ENCODE measurements at places on chromosomes 5 and 9.

- DNase-seq, result no peak
Measured at GRCh38 chr9:70795841-70796240, 325.6 kb downstream of the TRPM3 start.

DNA sequence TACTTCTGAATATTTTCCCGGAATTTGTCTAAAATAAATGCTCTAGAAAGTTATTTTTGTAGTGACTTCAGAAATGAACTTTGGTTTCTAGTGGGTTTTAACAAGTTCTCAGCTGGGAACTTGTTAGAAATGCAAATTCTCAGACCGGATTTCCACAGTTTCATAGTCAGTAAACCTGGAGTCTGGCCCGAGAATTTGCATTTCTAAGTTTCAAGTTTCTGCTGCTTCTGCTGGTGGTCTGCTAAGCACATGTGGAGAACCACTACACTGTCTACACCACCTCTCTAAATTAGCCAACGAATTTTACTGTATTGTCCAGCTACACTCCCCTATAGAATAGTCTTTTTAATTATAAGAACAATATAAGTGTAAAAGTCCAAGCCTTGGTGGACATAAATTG is 208.0 kb downstream of the CHSY3 start:
- DNase-seq, result no peak

DNA sequence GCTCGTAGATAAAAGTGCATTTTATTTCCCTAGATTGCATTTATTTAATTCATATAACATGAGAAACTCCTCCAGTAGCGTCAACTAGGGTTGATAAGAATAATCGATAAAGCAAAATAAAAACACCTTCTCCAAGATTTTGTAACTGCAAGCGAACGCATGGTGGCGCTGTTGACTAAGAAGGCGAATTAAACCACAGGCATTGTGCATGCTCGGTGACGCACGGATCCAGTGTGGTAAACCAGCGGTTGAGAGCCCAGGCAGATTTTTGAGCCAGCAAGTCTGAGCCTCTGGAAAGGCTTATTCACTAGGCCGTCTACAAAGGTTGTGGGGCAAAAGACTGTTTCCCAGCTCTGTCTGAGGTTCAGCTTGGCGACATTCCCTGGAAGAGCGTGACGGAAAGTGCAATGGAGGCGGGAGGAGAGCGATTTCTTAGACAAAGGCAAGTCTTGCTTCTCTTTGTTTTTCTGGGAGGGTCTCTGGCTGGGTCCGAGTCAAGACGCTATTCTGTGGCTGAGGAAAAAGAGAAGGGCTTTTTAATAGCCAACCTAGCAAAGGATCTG is at the start of gene PCDHB3:
Gene PCDHB3, plus strand, starts transcription at position 231 of the 563 bp plus-strand sequence. Its CDS starts 177 bp downstream, at position 408.
- DNase-seq, result no peak

DNA sequence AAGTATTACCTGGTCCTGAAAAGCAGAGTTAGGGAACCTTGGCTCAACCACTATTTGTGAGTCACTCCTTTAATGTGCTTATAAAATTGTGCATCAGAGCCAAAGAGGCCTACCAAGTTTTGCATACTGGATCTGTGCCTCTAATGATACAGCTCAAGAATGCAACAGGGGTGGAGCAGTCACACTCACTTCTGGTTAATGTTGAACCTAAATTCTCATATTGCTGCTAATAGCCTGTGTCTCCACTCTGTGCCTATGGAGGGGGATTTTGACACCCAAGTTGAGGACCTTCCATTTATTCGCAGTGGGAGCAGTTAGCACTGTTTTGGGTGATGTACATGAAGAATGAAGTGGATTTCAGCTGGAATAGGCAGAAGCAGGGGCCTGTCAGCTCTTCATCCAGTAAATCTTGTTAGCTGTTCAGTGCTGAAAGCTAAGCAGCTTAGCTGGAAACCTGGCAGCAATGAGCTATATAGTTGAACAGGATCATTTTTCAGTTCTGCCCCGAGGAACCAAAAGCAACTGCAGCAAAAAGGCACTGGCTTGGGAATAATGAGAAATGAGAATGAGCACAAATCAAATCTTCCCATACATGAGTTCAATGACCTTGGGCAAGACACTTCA is 9.7 kb downstream of the SH3TC2 start:
- no peak for DNase-seq

DNA sequence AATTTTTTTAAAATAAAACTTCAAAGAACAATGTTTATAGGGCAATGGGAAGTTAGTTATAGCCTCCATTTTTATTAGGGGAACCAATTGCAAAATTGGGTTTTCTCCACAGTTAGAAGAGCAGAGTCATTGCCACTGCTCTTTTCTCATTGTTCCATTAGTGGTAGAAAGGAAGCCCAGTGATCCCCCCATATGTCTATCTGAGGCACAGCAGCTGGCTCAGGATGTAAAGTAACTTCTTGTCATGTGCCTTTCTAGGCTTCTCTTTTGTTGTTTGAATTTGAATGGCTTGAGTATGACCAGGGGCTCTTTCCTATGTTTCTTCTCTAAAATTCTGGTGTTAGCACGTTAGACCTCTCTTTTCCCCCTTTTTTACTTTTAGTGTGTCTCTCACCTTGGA is 61.2 kb downstream of the UBAP1 start:
- DNase-seq, result no peak

- no peak for DNase-seq
Measured at GRCh38 chr9:37936965-37937364, 33.0 kb upstream of the SLC25A51 start.

- no peak for DNase-seq
Measured at GRCh38 chr5:148452499-148453193, 68.9 kb downstream of the FBXO38 start.

DNA sequence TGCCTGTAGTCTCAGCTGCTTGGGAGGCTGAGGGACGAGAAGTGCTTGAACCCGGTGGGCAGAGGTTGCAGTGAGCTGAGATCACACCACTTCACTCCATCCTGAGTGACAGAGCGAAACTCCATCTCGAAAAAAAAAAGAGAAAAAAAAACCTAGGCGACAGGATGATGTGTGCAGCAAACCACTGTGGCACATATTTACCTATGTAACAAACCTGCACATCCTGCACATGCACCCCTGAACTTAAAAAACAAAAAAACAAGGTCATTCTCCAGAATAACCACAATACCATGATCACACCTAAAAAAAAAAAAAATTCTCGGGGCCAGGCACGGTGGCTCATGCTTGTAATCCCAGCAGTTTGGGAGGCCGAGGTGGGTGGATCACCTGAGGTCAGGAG is 7.5 kb upstream of the DOLPP1 start:
- no peak for DNase-seq

DNA sequence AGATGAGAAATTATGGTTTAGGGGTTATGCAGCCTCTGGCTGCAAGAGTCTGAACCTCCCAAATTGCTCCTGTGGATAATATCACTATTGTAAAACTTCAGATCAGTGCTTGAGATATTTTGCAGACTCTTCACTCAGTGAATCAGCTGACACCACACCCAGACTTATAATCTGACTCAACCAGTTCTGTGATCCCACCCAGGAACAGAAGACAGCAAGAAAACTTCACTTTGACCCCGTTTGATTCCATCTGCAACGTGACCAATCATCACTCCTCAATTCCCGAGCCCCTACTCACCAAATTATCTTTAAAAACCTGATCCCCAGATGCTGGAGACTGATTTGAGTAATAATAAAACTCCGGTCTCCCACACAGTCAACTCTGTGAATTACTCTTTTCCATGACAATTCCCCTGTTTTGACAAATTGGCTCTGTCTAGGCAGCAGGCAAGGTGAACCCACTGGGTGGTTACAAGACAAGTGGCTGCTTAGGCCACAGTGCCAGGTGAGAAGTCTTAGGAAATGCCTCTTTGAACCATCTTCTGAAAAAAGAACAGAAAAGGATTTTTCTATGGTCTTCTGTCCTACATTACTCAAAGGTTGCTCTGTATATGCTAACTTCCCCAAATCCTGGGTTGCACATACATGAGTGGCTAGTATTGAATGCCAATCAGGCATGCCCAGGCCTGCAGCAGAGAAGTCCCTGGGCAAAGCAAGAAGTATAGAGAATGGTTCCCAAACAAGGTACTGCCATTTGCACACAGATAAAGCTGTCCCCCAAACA is 588.0 kb downstream of the PRELID2 start:
- DNase-seq, result no peak

- no peak for DNase-seq
Measured at GRCh38 chr9:123883634-123884033, 46.3 kb downstream of the DENND1A start.

GRCh38 chr9:71524516-71524915 is 243.8 kb downstream of the CEMIP2 start:
- no peak for DNase-seq

DNA sequence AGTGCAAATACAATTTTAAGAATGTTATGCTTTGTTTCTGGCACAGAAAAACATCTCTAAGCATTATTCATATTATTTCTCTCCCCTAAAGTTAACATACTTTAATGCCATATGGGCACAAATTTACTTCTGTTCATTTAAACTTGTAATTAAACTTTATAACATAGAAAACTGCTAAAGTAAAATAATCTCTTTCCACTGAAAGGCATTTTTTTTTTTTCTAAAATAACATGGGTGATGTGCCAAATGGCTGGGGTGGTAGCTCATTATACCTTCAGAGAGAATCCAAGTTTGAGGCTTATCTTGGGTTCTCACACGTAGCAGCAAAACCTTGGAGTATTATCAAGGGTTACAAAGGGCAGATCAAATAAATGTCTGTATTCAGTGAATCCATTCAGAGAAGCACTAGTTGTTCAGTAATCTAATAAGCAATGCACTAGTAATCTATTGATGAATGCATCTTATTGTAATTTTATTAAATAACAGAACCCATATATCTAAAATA is 257.6 kb upstream of the POU5F2 start:
- no peak for DNase-seq

GRCh38 chr5:41345295-41345694 is 132.0 kb upstream of the C6 start:
- DNase-seq, result no peak

- no peak for DNase-seq
Measured at GRCh38 chr9:18126831-18127498, 347.0 kb upstream of the ADAMTSL1 start.

All from NCI-H1417 treated with DMSO at 0.1 percent for 48 hours (cell line).